KBM-7 (cell line): ENCODE measurements at places on chromosomes 2 and 18.
A peak's percentile ranks its signal among the peaks of the same experiment; 100 is the strongest.

GRCh38 chr18:14085770-14086457 is 46.3 kb downstream of the ZNF519 start:
- no peak for DNase-seq

DNA sequence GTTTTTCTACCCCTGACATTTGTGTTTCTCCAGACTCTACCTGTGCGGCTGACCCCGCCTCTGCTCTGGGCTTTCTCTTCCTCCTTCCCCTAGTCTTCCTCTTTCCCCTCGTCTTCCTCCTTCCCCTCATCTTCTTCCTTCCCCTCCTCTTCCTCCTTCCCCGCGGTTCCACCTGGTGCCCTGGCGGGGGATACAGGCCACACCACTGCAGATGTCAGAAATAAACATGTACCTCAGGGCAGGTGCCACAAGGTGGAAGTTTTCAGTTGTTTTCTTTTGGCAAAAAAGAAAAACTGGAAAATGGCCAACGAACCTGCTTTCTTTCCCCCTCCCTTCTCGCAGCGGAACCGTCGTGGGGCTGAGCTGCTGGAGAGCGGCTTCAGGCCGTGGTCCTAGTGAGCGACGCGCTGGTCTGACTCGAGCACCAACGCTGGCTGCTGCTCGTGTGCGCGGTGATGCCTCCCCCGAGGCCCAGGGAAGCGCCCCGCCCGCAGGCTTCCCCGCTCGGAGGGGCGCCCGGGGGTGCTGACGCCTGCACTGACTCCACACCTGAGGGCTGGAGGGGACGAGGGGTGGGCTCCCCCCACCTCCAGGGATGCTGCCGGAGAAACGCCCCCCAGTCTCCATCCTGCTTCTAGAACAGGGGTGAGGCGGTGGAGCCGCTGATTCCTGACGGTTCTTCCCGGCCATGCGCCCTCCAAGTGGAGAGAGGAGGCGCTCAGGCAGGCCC is 83.7 kb upstream of the ZNF516 start:
- no peak for DNase-seq

GRCh38 chr2:222604749-222605515 is 51.0 kb downstream of the FARSB start:
- DNase-seq: no peak

GRCh38 chr18:44981121-44981520 is 300.4 kb downstream of the SETBP1 start:
- no peak for DNase-seq

- DNase-seq: no peak
Observed at GRCh38 chr2:106106622-106107508, 87.2 kb downstream of the UXS1 start.

GRCh38 chr2:74845217-74845751 is 11.4 kb downstream of the HK2 start:
- peak; percentile 60 for DNase-seq

DNA sequence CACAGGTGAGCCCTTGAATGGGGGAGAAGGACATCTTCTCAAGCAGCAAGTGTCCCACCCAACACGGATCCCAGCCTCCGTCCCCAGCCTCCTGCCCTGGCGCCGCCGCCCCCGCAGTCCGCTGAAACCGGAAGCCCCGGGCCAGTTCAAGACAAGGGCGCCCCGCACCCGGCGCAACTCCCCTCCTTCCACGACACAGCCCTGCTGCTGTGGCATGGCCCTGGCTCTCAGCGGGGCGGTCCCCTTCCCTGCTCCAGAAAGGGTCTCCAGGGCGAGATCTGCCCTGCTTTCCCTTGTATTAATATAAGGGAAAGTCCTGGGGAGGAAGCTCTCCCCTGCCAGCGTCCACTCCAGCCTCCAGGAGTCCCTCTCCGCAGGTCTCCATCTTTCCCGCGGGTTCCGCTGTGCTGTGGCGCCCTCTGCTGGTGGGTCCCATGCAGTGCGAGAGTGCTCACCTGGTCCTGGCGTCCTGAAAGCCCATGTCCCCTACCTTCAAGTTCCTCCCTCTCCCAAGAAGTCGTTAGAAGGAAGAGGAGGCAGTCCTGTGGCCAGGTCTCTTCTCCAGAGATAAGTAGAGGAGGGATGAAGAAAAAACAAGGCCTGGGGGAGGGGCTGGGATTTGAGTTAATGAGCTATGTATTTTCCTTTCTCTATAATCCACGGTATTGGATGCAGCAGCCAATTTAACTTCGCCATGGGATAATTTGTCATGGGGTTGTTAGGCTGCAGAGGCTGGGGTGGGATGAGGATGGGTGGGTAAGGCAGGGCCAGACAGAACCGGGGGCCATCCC is 176.0 kb downstream of the SMAD2 start:
- DNase-seq: peak; percentile 61

GRCh38 chr2:101114268-101114783 is 36.9 kb downstream of the TBC1D8 start:
- DNase-seq: no peak
